ENCODE measurements at places on chromosomes 1 and 21.

DNA sequence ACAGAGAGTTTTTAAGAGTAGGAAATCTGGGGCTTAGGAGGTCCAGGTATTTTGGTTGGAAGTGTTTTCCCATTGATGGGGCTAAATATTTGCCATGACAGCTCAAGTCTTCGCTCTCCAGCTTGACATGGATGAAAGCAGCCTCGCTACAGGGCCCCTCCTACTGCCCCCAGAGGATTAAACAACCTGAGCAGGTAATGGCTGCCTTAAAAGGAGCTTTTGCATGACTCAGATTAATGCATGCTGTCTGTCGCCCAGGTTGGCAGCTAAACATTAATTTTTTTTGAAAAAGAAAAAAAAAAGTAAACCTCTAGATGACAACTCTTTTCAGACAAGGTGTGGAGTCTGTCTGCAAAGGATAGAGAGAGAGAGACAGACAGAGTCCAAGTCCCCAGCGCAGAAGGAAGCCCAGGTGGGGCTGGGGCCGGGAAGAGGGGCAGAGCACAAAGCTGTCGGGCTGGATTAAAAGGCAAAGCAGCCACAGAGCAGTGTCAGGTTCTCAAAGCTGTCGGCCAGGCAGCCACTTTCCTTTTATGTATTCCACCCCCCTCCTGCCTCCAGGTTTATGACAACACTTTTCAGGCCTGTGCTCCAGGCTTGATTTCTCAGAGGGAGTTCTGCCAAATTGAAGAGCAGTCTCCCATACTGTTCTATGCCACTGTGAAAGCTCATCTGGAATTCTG is 127.9 kb downstream of the CLIC6 start:
- no peak for DNase-seq

DNA sequence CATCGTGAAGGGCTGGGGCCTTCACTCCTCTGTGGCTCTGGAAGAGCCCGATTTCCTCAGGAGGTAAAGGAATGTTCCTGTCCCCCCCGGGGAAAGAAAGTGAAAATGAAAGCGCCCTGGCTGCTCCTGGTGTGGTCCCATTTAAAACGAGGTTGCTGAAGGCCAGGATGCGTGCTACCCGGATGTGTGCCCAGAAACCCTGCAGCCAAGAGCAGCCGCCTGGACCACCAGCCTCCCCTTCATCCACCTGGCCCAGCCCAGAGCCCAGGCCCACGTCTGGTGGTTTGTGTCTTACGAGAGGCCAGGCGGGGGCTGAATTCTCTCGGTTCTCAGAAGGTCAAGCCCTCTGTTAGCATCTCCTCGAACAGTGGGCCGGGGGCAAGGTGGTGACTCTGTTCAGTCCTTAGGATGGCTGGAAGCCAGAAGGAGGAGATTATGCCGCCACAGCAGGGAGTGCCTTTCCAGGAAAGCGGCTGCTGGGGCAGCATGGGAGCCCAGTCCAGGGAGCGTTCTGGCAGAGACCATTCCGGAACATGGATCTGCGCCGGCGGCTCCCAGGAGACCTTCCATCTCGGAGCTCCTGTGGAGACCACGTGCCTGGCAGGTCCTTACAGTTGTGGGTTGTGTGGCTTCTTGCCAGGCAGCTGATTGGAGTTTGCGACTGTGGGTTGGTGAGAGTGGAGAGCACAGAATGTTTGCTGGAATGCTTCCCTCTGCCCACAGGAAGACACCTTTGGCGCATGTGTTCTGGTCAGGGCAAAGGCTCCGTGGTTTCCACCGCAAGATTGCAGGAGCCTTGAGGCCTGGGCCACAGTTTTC is 1.4 kb downstream of the GUK1 start:
- no peak for DNase-seq

- no peak for DNase-seq
Measured at GRCh38 chr1:63874278-63874880, 100.6 kb downstream of the ROR1 start.

DNA sequence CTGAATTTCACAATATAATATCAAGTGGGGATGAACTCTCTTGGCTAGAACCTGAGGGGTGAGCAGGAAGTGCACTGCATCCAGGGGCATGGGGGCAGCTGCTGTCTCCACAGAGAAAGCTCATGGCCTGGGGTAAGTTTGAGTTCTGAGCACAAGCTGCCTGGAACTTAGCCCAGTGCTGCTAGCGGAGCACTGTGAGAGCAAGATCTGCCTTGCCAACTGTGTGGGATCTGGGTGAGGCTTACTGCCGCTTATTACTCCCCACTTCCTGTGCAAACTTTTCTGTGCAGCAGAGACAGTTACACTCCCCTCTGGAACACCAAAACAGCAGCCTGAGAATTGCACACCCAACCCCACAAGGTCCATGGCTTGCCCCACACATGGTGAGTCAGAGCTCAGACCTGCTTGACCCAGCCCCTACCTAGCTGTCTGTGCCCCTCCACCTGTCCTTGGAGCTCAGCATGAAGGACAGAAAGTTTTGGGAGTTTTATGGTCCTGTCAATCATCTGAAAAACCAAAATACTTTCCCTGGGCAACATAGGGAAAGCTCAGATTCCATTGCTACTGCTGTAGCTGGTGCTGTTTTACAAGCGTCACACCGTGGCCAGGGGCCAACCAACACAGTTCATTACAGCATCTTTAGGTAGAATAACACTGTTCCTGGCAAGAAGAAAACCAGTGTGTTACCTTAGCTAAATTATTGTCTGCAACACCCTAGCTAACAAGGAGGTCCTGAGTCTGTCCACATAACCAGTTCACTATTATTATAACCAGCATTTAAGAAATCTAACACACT is 762.1 kb upstream of the NEGR1 start:
- no peak for DNase-seq

DNA sequence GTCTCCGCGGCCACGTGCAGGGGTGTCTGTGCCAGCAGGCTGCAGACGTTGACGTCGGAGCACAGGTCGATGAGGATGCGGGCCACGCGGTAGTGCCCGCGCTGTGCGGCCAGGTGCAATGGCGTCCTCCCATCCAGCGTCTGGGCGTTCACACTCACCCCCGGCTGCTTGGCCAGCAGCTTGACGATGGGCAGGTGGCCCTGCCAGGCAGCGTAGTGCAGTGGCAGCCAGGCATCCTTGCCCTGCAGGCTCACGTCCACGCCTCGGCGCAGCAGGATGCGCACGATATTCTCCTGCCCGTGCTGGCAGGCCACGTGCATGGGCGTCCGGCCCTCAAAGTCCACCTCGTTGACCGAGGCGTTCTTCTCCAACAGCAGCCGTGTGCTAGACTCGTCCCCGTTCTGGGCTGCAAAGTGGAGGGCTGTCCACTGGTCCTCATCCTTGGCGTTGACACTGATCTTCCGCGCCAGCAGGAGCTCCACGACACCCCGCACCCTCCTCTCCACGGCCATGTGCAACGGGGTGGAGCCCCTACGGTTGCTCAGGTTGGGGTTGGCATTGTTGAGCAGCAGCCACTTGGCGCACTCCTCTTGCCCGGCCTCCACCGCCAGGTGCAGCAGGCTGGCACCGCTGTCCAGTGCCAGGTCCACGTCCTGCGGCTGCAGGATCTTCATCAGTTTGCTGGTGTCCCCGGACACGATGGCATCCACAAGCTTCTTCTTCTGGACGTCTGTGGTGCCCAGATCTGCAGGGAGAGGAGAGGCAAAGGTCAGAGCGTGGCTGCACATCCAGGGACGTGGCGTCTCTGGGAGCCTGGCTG is 25.4 kb downstream of the RIPK4 start:
- no peak for DNase-seq

DNA sequence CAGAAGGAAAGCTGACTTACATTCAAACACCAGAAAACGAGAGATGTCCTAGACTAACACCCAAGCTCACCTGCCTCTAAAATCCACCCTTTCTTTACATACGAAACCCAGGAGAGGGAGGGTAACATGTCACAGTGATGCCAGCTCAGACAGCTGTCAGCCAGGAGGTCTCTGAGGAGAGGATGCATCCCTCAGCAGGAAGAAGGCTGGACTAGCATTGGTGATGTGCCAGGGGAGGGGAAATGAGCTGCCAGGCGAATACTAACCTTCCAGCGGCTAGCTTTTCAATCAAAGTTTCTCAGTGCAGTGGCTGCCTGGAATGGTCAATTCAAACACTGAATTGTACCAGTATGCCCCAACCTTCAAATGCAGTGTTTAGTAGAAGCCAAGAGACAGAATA is 3.6 kb upstream of the UBE2G2 start:
- DNase-seq: no peak

- DNase-seq: peak; percentile 48
Measured at GRCh38 chr1:160256396-160257046, 5.8 kb downstream of the DCAF8 start.

- no peak for DNase-seq
Measured at GRCh38 chr1:29949676-29950075, 713.4 kb downstream of the PTPRU start.

GRCh38 chr1:91428182-91428798 is 23.7 kb upstream of the HFM1 start:
- DNase-seq: no peak

GRCh38 chr1:12594966-12595756 is 22.8 kb downstream of the DHRS3 start:
- no peak for DNase-seq

GRCh38 chr1:36224537-36225282 is 467 bp downstream of the THRAP3 start:
- DNase-seq: no peak

DNA sequence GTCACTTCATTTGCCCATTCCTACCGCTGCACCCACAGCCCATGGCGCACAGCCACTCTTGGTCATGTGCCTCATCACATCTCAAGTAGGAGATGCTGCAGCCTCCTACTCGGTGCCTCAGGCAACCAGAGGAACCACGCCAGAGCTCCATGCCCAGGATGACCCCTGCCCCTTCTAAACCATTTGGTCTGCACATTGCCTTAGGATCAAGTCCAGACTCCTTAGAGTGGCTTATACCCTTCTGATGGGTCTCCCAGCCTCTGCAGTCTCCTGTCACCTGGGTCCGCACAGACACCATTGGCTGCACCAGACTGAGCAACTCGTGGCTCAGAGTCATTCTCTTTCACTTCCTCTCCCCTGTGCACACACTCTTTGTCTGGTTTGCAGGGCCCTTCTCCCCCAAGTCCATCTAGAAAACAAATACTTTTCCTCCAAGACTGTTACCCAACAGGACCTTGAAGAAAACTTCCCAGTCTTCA is 2.2 kb upstream of the ADORA3 start:
- no peak for DNase-seq
